ENCODE measurements at places on chromosomes 5 and 9. TPM values are rescaled to one million over a fixed set of nuclear protein-coding genes. Genes with fewer than 3 reads are reported as not detected.

PCDHGA1 gene
- 0.09 TPM for total RNA-seq

- no peak overlapping the region for H3K4me3 ChIP-seq
- H3K27me3 ChIP-seq = no peaks in the 10 kb centered on the region
- peaks cover 3% of the 10 kb centered on the region for H3K4me1 ChIP-seq
- no peaks in the 10 kb centered on the region for H3K36me3 ChIP-seq
- no peak for DNase-seq
Measured at GRCh38 chr5:5156471-5157082, 16.4 kb downstream of the ADAMTS16 start.

DNA sequence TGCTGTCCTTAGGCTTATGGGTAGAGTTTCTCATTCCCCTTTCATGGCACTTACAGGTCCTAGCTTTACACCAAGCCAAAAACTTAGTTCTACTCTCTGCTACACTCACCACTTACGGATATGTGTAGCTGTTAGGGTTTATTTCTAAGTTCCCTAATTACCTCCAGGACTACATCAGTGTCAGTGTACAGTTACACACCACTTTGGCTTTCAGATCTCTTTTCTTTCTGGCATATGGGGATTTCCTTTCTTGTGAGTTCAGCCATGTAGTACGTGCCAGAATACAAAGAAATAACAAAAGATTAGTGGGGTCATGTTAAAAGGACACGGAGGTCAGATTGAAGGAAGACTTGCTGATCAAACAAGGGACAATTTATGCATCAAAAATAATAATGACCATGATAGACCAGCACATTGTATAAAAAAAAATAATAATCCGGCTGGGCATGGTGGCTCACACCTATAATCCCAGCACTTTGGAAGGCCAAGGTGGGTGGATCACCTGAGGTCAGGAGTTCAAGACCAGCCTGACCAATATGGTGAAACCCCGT, 41.8 kb downstream of the LYRM7 start:
- no peaks in the 10 kb centered on the region for H3K27me3 ChIP-seq
- peak overlapping the region; percentile 70 for H3K27ac ChIP-seq
- H3K4me1 ChIP-seq = peaks cover 46% of the 10 kb centered on the region
- peak overlapping the region; percentile 60 for H3K4me3 ChIP-seq
- DNase-seq = peak; percentile 53

- H3K4me1 ChIP-seq = peaks cover 54% of the 10 kb centered on the region
Measured at GRCh38 chr5:55851675-55851979, 470 bp downstream of the IL31RA start.

PLAC8L1 gene
- total RNA-seq = 0.57 TPM

DNA sequence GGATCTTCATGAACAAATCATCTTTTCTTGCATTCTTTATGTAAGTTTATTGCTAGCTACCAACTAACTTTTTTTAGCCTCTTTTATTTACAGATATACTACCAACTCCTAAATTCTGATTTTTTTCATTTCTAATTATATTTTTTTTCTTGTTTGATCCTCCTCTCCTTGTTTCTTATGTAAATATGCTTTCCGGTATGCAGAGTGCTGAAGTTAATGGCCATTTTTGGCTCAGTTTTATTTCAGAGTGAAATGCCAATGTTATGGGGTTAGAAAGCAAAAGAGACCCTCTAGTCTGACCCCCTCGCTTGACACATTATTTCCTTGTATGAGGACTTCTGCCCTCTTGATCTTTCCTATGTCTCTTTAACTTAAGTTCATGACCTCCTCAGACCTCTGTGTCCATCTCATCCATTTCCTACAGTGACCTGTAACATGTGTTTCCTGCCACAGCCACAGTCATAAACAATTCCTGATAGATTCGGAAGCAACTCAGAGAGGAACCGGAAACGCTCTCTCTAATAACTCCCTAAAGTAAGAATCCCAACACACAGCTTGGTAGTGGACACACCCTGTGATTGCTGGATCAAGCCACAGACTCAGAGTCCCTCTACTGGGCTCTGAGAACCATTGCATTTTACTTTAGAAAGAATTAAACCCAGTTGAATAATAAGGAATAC, 42.9 kb upstream of the AFAP1L1 start:
- H3K36me3 ChIP-seq = no peaks in the 10 kb centered on the region
- peaks cover 2% of the 10 kb centered on the region for H3K4me1 ChIP-seq
- peaks cover 17% of the 10 kb centered on the region for H3K27me3 ChIP-seq
- DNase-seq = no peak

DNA sequence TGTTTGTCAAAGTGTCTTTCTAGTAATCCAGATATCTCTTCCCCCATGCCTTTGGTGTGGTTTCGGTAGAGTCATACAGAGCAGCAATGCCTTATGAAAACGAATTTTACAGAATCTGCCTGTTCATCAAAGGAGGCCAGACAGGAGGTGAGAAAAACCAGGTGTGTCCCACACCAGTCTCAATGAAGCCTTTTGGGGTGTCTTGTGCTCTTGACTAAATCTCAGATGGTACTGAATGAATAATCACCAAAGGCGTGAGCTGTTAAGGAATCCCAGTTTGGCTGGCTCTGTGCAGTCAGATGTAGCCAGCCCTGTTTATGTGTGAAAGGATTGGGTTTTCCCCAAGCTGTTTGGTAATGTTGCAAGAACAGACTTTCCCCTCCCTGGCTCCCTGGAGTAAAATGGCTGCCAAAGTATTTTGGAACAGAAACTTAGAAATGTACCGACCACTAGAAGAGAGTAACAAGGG, 70.8 kb upstream of the CDKN2B start:
- DNase-seq = peak; percentile 91
- H3K27me3 ChIP-seq = peaks cover 49% of the 10 kb centered on the region
- peaks cover 48% of the 10 kb centered on the region for H3K4me1 ChIP-seq
- H3K4me3 ChIP-seq = peak overlapping the region; percentile 56
- peaks cover 17% of the 10 kb centered on the region for H3K36me3 ChIP-seq
- peak overlapping the region; percentile 68 for H3K27ac ChIP-seq

DNA sequence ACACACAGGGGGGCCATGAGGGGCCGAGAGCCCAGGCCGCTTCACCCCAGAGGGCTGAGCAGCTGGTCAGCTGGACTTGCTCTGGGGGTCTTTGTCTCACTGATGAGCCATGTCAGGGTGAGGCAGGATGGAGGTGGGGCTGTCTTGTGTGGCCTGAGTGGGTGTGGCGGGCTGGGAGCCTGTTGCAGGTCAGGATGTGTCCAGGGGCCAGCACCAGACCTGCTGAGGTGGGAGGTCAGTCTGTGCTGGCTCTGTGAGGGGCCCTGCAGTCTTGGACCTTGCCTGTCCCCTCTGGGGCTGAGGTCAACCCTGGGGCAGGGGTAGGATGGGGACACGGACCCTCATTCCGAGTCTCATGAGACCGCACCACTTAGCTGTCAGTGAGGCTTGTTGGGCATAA, 56.9 kb downstream of the RXRA start:
- H3K27me3 ChIP-seq = peaks cover 16% of the 10 kb centered on the region
- H3K27ac ChIP-seq = no peak overlapping the region
- no peak overlapping the region for H3K4me3 ChIP-seq
- no peaks in the 10 kb centered on the region for H3K36me3 ChIP-seq

DNA sequence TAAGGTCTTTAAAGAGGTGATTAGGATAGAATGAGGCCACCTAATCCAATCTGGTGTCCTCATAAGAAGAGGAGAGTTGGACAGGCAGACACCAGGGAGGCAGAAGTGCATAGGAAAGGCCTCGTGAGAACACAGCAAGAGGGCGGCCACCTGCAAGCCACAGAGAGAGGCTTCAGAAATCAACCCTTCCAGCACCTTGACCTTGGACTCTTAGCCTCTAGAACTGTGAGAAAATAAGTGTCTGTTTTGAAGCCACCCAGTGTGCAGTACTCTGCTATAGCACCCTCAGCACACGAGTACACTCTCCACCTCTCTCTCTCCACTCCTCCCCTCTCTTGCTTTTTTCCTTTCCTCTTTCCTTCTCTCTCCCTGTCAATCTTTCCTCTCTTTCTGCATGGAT, 26.8 kb downstream of the NIPAL4 start:
- H3K27me3 ChIP-seq = no peaks in the 10 kb centered on the region
- peak overlapping the region; percentile 78 for H3K27ac ChIP-seq
- H3K36me3 ChIP-seq = peaks cover 90% of the 10 kb centered on the region
- DNase-seq = no peak
- peaks cover 56% of the 10 kb centered on the region for H3K4me1 ChIP-seq
- H3K4me3 ChIP-seq = peak overlapping the region; percentile 55

- no peaks in the 10 kb centered on the region for H3K4me1 ChIP-seq
- H3K27me3 ChIP-seq = no peaks in the 10 kb centered on the region
- DNase-seq = no peak
- no peak overlapping the region for H3K27ac ChIP-seq
- no peaks in the 10 kb centered on the region for H3K36me3 ChIP-seq
Measured at GRCh38 chr5:63233911-63234310, 655.3 kb downstream of the LRRC70 start.

EPB41L4B gene
- total RNA-seq = 1.2 TPM

GRCh38 chr5:175718401-175719108, 60.7 kb downstream of the HRH2 start:
- no peak overlapping the region for H3K4me3 ChIP-seq
- H3K36me3 ChIP-seq = peaks cover 23% of the 10 kb centered on the region
- H3K27ac ChIP-seq = no peak overlapping the region
- peaks cover 4% of the 10 kb centered on the region for H3K4me1 ChIP-seq

DNA sequence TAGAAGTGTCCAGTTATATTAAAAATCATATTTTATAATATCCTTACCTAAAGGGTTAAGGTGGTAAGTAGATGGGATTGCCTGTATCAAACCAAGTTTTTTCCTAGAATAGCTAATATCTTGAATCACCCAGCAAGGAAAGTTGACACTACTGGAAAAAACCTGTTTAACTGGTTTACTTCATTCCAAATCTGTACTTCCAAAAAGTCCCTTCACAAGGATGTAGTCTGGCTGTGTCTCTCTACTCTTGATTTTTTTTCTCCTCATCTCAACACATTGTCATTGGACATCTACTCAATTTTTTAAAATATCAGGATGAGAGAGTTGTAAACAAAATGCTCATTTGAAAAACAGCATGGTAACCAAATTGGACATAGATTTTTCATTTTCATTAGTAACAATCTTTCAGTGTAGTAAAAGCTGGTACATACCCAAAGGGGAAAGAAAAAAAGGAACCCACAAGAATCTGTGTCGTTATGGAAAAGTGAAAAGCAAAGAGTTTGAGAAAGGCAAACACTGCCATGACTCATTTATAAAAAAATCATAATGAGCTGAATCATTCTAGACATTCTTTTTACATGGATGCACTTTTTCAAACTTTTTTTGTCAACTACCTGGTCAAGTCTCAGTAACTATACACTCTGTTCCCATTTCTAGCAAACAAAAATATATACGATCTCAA, 173.5 kb downstream of the GLIS3 start:
- no peak for DNase-seq
- H3K4me1 ChIP-seq = no peaks in the 10 kb centered on the region
- no peaks in the 10 kb centered on the region for H3K27me3 ChIP-seq
- no peak overlapping the region for H3K27ac ChIP-seq
- no peak overlapping the region for H3K4me3 ChIP-seq

GLRA1 gene
- not detected for total RNA-seq

GRCh38 chr5:68369023-68369359, 153.4 kb downstream of the PIK3R1 start:
- H3K4me1 ChIP-seq = peaks cover 40% of the 10 kb centered on the region
- no peak for DNase-seq

- H3K4me3 ChIP-seq = no peak overlapping the region
- H3K27ac ChIP-seq = peak overlapping the region; percentile 47
- DNase-seq = no peak
- peaks cover 14% of the 10 kb centered on the region for H3K4me1 ChIP-seq
- H3K27me3 ChIP-seq = peaks cover 4% of the 10 kb centered on the region
- no peaks in the 10 kb centered on the region for H3K36me3 ChIP-seq
Measured at GRCh38 chr5:158541536-158542297, 558.0 kb downstream of the EBF1 start.

DNA sequence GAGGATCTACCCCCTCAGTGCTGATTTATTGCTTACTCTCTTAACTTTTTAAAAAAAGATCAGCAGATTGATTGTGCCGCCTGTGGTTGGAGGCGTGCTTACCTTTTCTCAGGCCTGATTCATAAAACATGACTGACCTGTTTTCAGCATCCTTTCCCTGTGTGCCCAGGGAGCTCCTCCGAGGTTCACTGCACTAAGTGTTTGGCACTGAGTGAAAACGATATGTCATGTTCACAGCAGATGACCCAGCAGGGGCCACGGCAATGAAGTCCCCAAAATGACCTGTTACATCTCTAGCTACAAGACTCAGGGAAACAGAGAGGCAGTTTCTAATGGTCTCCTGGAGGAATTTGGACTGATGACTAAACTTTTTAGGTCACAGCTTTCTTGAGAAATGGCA, 69.9 kb downstream of the INSYN2B start:
- peaks cover 1% of the 10 kb centered on the region for H3K4me1 ChIP-seq
- H3K4me3 ChIP-seq = no peak overlapping the region
- DNase-seq = no peak
- H3K27ac ChIP-seq = no peak overlapping the region
- H3K27me3 ChIP-seq = no peaks in the 10 kb centered on the region
- H3K36me3 ChIP-seq = peaks cover 7% of the 10 kb centered on the region

ZNF300 gene
- 0.47 TPM for total RNA-seq

ENHO gene
- total RNA-seq = not detected

DNA sequence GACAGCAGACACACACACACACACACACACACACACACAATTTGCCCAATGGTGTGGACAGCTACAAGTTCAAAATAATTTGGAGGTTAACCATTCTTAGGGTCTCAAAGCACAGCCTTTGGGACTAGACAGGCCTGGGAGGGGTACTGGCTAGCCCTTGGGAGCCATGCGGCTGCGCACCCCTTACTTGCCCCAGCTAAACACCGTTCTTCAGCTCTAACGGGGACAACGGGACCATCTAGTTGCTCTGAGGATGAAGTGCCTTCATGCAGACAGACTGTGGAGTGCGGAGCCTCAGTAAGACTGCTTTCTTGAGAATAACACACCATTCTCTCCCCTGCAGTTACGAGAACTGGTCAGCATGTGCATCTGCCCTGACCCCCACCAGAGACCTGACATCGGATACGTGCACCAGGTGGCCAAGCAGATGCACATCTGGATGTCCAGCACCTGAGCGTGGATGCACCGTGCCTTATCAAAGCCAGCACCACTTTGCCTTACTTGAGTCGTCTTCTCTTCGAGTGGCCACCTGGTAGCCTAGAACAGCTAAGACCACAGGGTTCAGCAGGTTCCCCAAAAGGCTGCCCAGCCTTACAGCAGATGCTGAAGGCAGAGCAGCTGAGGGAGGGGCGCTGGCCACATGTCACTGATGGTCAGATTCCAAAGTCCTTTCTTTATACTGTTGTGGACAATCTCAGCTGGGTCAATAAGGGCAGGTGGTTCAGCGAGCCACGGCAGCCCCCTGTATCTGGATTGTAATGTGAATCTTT, 64.6 kb downstream of the PSMB7 start:
- no peak for DNase-seq
- no peak overlapping the region for H3K4me3 ChIP-seq
- H3K36me3 ChIP-seq = peaks cover 37% of the 10 kb centered on the region
- no peak overlapping the region for H3K27ac ChIP-seq
- no peaks in the 10 kb centered on the region for H3K27me3 ChIP-seq
- H3K4me1 ChIP-seq = peaks cover 1% of the 10 kb centered on the region

- no peak for DNase-seq
- no peaks in the 10 kb centered on the region for H3K27me3 ChIP-seq
Measured at GRCh38 chr5:60332244-60333004, 367.5 kb downstream of the DEPDC1B start.

All from activated CD4-positive, alpha-beta T cell treated with anti-CD3 and anti-CD28 coated beads, Interleukin-2, amount 10 ng/mL, durations not matched to agents 24 days and 14 days (primary cell).